Dermis blood vessel endothelial cell (primary cell): ENCODE measurements at places on chromosomes 3 and 15. TPM values are rescaled to one million over a fixed set of nuclear protein-coding genes. Genes with fewer than 3 reads are reported as not detected.

The CD276 gene
- 43.6 and 106 TPM in 2 replicates for total RNA-seq

The RUBCN gene
- total RNA-seq: 8.8 and 15.3 TPM in 2 replicates

The PLSCR5 gene
- total RNA-seq: not detected in 2 replicates

The CCDC13 gene
- total RNA-seq: 0.28 and 1.0 TPM in 2 replicates

The EFHB gene
- 0.19 TPM in 1 of 2 replicates, not detected in the other for total RNA-seq

- no peak for DNase-seq
Observed at GRCh38 chr3:62926494-62926893, 51.3 kb upstream of the CADPS start.

GRCh38 chr15:91872356-91873137 is 19.0 kb downstream of the SLCO3A1 start:
- DNase-seq: no peak

- no peak for DNase-seq
Observed at GRCh38 chr15:67097930-67098740, 32.7 kb downstream of the SMAD3 start.

DNA sequence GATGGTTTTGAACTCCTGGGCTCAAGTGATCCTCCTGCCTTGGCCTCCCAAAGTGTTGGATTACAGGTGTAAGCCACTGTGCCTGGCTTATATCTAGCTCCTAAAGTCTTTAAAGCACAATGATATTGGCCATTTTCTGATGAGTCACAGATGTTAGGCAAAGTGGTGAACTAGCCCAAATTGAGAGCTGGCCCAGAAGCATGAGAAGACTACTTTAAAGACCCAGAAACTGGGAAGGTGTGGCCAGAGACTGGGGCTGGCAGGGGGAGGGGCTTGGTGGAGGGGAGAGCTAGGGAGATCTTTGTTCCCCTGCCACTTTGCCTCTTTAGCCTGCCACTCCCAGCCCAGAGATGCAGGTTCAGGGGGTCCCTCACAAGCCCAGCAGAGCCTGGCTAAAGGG is 21.6 kb downstream of the CHRNA3 start:
- DNase-seq: no peak

- no peak for DNase-seq
Observed at GRCh38 chr3:294096-294495, 97.5 kb downstream of the CHL1 start.

GRCh38 chr15:68154923-68155559 is 50.1 kb downstream of the CALML4 start:
- DNase-seq: peak; percentile 76

- DNase-seq: peak; percentile 65
Observed at GRCh38 chr3:172877011-172877410, 126.5 kb downstream of the ECT2 start.
